Memory B cell (primary cell): ENCODE measurements at places on chromosomes 5 and 9.

GRCh38 chr5:135667673-135668072 is 88.9 kb upstream of the CXCL14 start:
- no peaks in the 10 kb centered on the region for H3K36me3 ChIP-seq
- H3K4me3 ChIP-seq, result no peak overlapping the region
- no peak for DNase-seq
- no peak overlapping the region for H3K27ac ChIP-seq
- H3K27me3 ChIP-seq, result peaks cover 7% of the 10 kb centered on the region
- H3K4me1 ChIP-seq, result no peaks in the 10 kb centered on the region

DNA sequence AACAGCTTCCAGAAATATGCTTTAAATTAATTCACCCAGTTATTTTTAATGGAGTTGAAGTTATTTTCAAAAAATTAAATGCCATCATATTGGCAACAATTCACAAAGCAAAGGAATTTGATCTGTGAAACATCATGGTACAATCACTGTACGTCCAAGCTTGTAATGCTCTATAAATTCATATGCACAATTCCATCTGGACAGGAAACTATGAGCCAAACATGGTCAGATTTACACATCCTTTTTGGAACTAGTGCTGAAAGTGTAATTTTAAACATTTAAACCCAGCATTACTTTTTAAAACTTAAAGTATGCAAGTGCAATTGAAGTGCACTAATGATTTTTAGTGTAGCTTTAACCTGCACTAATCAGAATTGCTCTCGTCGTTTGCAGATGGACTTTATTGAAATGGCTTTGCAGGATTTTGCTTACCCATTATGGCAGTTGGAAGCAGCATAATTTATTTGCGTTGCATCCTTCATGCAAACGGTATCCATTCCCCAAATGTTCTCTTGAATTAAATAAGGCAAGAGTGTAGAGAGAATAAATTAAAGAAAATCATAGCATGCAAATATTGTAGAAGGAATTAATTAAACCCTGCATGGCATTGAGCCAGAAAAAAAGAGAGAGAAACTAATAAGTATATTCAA is 21.0 kb upstream of the OR13F1 start:
- H3K4me1 ChIP-seq, result no peaks in the 10 kb centered on the region
- no peaks in the 10 kb centered on the region for H3K27me3 ChIP-seq
- no peak overlapping the region for H3K27ac ChIP-seq
- H3K4me3 ChIP-seq, result no peak overlapping the region
- H3K36me3 ChIP-seq, result no peaks in the 10 kb centered on the region
- no peak for DNase-seq

DNA sequence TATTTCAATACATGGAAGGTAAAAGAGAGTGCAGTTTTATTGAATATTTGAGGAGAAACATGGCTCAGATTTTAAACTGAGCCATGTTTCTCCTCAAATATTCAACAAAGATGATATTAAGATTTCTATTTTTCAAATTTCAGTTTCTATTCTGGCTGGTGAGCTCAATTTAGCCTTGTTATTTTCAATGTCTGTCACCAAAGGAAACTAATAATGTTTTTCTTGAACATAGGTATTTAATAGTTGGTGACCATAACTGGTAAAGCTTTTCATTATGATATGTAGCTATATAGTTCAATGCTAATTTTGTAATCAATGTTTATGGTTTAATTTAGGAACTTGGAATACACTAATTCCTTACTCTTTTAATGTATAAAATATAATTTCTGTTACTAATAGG is 177.4 kb downstream of the FER start:
- H3K27me3 ChIP-seq, result no peaks in the 10 kb centered on the region
- H3K36me3 ChIP-seq, result no peaks in the 10 kb centered on the region
- no peak overlapping the region for H3K4me3 ChIP-seq
- no peaks in the 10 kb centered on the region for H3K4me1 ChIP-seq
- DNase-seq, result no peak
- H3K27ac ChIP-seq, result no peak overlapping the region

- H3K27me3 ChIP-seq, result no peaks in the 10 kb centered on the region
- H3K4me1 ChIP-seq, result peaks cover 14% of the 10 kb centered on the region
- H3K4me3 ChIP-seq, result no peak overlapping the region
- H3K27ac ChIP-seq, result no peak overlapping the region
- DNase-seq, result no peak
- peaks cover 9% of the 10 kb centered on the region for H3K36me3 ChIP-seq
Observed at GRCh38 chr5:177546258-177546741, 8.1 kb downstream of the FAM193B start.

DNA sequence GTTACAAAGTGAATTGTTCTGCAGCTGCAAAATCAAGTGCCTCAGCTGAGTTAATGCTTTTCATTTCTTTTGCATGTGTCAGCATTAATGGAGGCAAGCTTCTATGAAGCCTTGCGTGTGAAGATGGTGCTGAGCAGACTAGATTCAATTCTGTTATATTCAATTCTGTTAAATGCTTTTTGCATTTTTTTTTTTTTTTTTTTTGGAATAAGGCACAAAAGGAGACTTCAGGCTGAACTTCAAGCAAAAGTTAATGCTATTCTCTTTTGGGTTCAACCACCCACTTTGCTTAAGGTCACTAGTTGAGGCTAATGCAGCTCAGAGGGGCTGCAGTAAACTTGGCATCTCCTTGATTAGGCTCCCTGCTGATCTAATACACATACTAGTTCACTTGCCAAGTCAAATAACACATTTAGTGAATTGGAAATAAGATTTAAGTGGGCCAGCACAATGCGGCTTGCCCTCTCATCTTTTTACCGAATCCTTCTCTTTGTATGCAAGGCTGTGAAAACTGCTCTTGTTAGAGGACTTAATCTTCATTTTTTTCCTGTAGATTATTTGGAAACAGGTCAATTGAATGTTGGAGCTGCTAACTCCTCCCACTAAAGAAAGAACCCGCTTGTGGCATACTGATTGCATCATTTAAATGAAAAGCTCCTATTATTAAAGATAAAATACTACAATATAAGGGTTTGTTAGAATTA is 1020.2 kb downstream of the NR2F1-AS1 start:
- H3K36me3 ChIP-seq, result no peaks in the 10 kb centered on the region
- H3K27me3 ChIP-seq, result no peaks in the 10 kb centered on the region
- no peak overlapping the region for H3K4me3 ChIP-seq
- H3K27ac ChIP-seq, result no peak overlapping the region
- DNase-seq, result no peak

DNA sequence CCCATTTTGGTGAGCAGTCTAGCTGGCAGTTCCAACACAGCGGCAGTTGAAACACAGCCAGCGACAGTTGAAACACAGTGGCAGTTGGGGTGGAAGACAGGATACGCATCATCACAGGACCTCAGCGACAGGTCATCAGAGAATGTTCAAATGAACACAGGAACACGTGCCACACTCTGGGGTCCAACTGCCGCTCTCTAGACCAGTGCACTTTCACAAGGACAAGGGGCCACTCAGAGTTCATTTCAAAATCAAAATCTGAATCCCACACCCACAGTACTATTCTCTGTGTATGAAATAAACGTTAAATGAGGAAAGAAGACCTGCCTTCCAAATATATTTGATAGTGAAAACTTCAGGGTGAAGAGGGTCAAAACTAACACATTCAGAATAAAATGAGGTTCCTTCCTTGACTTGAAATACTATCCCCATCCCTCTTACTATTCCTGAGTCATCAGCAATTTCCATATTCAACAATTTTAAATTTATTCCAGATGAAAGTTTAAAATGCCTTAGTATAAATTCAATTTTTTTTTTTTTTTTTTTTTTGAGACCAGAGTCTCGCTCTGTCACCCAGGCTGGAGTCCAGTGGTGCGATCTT is 53.0 kb upstream of the SIMC1 start:
- H3K27me3 ChIP-seq, result peaks cover 3% of the 10 kb centered on the region
- no peaks in the 10 kb centered on the region for H3K36me3 ChIP-seq
- no peak for DNase-seq
- H3K27ac ChIP-seq, result no peak overlapping the region
- no peaks in the 10 kb centered on the region for H3K4me1 ChIP-seq

GRCh38 chr5:151469386-151469785 is 22.0 kb downstream of the SLC36A1 start:
- H3K27ac ChIP-seq, result no peak overlapping the region
- no peaks in the 10 kb centered on the region for H3K4me1 ChIP-seq
- H3K27me3 ChIP-seq, result no peaks in the 10 kb centered on the region
- no peak for DNase-seq
- peaks cover 31% of the 10 kb centered on the region for H3K36me3 ChIP-seq

DNA sequence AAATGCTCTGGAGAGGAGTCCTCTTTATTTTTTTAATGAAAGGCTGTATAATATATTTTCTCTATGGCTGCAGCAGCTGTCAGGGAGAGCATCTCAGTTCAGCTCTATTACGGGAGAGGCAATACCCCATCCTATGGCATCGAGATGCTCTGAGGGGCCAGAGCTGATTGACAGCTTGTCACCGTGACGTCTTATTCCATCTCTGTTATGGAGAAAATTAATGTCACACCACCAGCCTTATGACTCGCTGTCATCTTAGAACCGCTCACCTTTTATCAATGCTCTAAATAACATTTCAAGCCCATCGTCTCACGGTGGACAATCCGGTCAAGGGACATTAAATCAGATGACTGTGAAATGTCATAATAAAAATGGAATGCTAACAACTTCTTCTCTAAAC is 273.5 kb downstream of the SLF1 start:
- H3K4me3 ChIP-seq, result no peak overlapping the region
- no peak overlapping the region for H3K27ac ChIP-seq
- H3K27me3 ChIP-seq, result no peaks in the 10 kb centered on the region
- H3K4me1 ChIP-seq, result no peaks in the 10 kb centered on the region

DNA sequence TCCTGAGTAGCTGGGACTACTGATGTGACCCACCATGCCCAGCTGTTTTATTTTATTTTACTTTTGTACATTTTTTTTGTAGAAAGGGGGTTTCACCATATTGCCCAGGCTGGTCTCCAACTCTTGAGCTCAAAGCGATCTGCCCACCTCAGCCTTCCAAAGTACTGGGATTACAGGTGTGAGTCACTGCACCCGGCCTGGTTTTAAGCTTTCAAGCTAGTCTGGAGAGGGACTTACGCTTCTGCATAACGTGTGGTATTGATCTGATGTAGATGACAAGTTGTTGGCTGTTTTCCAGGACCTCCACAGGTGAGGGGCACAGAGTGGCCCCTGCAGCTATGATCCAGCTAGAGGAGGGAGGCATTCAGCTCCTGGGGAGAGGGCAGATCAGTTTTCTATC is 6.8 kb upstream of the CCL21 start:
- no peak overlapping the region for H3K4me3 ChIP-seq
- no peak overlapping the region for H3K27ac ChIP-seq
- H3K27me3 ChIP-seq, result peaks cover 22% of the 10 kb centered on the region
- H3K4me1 ChIP-seq, result no peaks in the 10 kb centered on the region

DNA sequence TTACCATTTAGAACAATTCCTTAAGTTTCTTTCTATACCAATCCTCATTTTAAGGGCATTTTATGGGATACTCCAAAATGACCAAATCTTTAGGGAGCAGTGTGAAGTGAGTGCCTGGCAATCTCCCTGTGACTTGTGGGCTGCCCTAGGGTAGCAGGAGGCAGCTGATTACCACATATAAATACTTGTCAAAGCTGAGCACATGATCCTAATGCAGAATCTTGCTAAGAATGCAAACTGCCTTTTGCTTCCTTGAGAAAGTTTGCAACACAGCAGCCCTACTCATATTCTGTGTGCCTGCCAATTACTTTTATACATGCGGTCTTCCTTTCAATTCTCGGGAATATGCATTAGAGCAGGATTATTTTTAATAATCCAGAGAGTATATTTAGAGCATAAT is 18.2 kb upstream of the NREP start:
- peaks cover 3% of the 10 kb centered on the region for H3K4me1 ChIP-seq
- H3K4me3 ChIP-seq, result no peak overlapping the region
- peaks cover 6% of the 10 kb centered on the region for H3K27me3 ChIP-seq

- H3K27me3 ChIP-seq, result no peaks in the 10 kb centered on the region
- H3K4me1 ChIP-seq, result no peaks in the 10 kb centered on the region
- no peak overlapping the region for H3K4me3 ChIP-seq
- no peak for DNase-seq
- H3K36me3 ChIP-seq, result no peaks in the 10 kb centered on the region
Observed at GRCh38 chr5:147648597-147648996, 133.9 kb downstream of the JAKMIP2 start.

- peaks cover 15% of the 10 kb centered on the region for H3K4me1 ChIP-seq
- no peaks in the 10 kb centered on the region for H3K27me3 ChIP-seq
- no peak overlapping the region for H3K27ac ChIP-seq
- no peak for DNase-seq
- no peak overlapping the region for H3K4me3 ChIP-seq
Observed at GRCh38 chr5:83095957-83096539, 18.7 kb downstream of the XRCC4 start.

DNA sequence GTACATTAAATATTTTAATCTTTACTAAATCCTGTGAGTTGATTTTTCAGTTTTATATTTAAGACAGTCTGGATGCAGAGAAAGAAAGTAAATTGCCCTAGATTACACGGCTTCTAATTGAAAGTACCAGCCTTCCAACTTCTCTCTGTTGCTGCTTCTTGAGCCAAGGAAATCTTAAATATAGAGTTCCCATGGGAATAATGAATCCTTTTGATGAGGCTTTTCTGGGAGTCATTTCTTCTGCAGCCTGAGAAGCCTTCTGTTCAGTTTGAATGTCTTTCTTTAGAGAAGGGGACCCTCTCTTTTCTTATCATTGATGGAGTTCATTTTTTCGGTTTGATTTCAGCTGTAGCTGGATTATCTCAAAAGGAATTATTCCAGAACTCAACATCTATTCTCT is 317.3 kb upstream of the PTPRD start:
- no peak overlapping the region for H3K27ac ChIP-seq
- no peaks in the 10 kb centered on the region for H3K36me3 ChIP-seq
- H3K27me3 ChIP-seq, result no peaks in the 10 kb centered on the region
- no peak overlapping the region for H3K4me3 ChIP-seq
- H3K4me1 ChIP-seq, result no peaks in the 10 kb centered on the region

GRCh38 chr5:1104327-1105006 is 7.4 kb downstream of the SLC12A7 start:
- H3K27ac ChIP-seq, result peak overlapping the region; percentile 99
- H3K36me3 ChIP-seq, result no peaks in the 10 kb centered on the region
- peaks cover 51% of the 10 kb centered on the region for H3K4me1 ChIP-seq

- H3K27ac ChIP-seq, result no peak within 1 kb of the TSS
- no peaks in the 10 kb centered on the region for H3K36me3 ChIP-seq
- no peak for DNase-seq
- no peak within 1 kb of the TSS for H3K4me3 ChIP-seq
Observed at GRCh38 chr5:15499528-15500324, at the start of gene FBXL7. Gene FBXL7, plus strand, starts transcription at chr5:15500180.

- H3K27me3 ChIP-seq, result no peaks in the 10 kb centered on the region
- DNase-seq, result no peak
- H3K4me3 ChIP-seq, result no peak overlapping the region
- H3K36me3 ChIP-seq, result no peaks in the 10 kb centered on the region
- no peak overlapping the region for H3K27ac ChIP-seq
- H3K4me1 ChIP-seq, result no peaks in the 10 kb centered on the region
Observed at GRCh38 chr5:117220730-117221129, 646.1 kb upstream of the SEMA6A start.

DNA sequence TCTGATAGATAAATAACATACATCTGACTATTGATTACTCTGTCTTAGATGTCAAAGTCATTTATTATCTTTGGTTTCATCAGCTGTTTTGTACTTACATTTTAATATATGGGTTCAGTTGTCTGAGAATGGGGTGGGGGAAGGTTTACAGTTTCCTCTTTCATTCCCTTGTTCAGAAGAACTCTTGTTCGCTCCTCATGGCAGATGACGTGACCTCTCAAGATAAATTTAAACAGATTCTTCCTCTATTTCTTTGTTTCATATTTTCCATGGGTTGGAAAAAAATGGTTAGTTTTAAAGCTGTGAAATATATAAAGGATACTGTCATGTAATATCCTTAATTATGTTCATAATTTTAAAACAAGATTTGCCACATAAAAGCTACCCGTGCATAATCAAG is 61.4 kb downstream of the TSSK1B start:
- H3K27ac ChIP-seq, result no peak overlapping the region
- no peak overlapping the region for H3K4me3 ChIP-seq
- no peaks in the 10 kb centered on the region for H3K27me3 ChIP-seq
- no peaks in the 10 kb centered on the region for H3K36me3 ChIP-seq
- H3K4me1 ChIP-seq, result peaks cover 6% of the 10 kb centered on the region
